ENCODE measurements at places on chromosomes 7 and 10.
A peak's percentile ranks its signal among the peaks of the same experiment; 100 is the strongest.

- DNase-seq, result no peak
These were observed 67.8 kb downstream of the PTEN start for GRCh38 chr10:87930934-87931835.

GRCh38 chr7:75789361-75789924, 17.4 kb upstream of the CCL26 start:
- no peak for DNase-seq

DNA sequence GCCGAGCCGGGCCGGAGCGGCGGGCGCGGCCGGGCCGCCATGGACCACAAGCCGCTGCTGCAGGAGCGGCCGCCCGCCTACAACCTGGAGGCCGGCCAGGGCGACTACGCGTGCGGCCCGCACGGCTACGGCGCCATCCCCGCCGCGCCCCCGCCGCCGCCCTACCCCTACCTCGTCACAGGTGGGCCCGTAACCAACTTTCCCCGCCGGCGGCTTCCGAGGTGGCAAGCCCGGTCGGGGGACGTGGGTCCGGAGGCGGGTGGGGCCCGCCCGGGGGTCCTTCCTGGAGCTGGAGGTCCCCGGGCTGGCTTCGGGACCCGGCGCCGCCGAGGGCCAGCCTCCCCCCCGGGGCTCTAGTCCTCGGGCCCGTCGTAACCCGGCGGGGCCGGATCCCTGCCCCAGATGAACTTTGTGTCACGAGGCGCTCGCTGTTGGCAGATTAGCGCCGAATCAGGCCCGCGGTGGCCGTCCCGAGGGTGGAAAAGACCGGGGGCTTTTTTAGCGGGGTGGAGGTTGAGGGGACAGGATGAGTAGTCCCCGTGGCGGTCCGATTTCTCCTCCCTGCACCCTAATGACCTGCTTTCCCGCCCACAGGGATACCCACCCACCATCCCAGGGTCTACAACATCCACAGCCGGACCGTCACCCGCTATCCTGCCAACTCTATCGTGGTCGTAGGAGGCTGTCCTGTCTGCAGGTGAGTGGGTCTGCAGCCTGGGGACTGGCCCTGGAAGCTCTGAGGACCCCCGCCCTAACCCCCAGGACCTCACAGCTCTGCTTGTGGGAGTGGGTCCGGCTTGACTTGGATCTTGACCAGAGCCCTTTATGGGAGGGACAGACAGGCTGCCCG, 496 bp downstream of the BRI3 start:
- DNase-seq, result peak; percentile 4

GRCh38 chr7:99003419-99003818, 125.1 kb downstream of the TRRAP start:
- no peak for DNase-seq

GRCh38 chr7:26500749-26501352, 209.2 kb downstream of the SNX10 start:
- no peak for DNase-seq

GRCh38 chr7:139749545-139749944, 28.3 kb downstream of the HIPK2 start:
- DNase-seq, result no peak

GRCh38 chr7:66170309-66171231, 34.6 kb upstream of the TPST1 start:
- no peak for DNase-seq

GRCh38 chr7:518630-519483, 789 bp downstream of the PDGFA start:
- no peak for DNase-seq

- no peak for DNase-seq
These were observed 61.6 kb downstream of the PRSS58 start for GRCh38 chr7:142196066-142196840.

GRCh38 chr10:131851346-131851745, 49.5 kb upstream of the PPP2R2D start:
- no peak for DNase-seq

DNA sequence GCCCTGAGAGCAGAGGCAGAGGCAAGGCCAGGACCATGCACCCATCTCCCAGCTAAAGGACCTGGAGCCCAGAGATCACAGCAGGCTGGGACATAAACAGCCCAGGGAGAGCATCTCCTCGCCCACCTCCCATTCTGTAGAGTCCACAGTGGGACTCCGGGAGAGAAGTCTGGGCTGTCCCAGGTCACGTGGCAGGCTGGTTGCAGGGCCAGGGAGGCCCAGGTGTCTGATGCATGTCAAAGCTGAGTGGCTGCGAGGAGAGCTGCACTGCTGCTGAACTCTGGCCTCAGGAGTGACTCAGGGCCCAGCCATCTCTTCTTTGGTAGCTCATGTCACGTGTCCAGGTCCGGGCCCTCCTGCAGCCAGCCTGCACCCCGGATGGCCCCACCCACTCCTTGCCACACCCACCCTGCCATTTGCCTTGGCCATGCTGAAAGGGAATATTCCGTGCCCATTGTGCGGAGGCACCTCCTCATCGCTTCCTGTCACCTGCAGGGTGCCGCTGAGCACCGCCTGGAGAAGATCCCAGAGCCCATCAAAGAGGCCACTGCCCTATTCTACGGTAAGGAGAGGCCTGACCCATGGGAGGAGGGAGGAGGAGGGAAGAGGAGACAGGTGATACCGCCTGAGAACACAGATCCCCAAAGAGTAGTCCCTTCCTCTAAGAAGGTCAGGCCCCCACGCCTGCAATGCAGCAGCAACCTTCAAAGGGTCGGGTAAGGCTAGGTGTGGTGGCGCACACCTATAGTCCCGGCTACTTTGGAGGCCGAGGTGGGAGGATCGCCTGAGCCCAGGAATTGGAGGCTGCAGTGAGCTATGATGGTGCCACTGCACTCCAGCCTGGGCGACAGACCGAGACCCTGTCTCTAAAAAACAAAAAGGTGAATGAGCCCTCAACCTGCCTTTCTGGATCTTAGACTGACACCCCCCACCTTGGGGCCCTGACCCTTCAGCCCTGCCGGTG, 12.6 kb upstream of the SH2B2 start:
- no peak for DNase-seq

DNA sequence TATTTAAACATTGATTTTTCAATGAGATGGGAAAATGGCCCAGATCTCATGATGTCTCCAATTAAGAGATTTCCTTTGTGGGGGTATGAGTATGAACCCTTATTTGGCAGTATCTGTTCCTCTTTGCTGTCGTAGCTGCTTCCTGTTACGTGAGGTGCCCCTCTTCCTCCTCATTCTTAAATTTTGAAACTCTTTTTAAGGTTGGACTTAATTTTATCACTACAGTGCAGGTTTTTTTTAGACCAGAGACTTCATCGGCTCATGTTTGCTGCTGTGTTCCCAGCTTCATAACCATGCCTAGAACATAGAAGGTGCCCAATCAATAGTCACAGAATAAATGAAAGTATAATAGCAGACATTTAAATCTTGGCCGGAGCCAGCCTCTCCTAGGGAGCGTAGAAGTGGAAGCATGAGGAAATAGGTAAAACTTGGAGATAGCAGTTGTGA, 2.4 kb downstream of the MIOS start:
- DNase-seq, result no peak

DNA sequence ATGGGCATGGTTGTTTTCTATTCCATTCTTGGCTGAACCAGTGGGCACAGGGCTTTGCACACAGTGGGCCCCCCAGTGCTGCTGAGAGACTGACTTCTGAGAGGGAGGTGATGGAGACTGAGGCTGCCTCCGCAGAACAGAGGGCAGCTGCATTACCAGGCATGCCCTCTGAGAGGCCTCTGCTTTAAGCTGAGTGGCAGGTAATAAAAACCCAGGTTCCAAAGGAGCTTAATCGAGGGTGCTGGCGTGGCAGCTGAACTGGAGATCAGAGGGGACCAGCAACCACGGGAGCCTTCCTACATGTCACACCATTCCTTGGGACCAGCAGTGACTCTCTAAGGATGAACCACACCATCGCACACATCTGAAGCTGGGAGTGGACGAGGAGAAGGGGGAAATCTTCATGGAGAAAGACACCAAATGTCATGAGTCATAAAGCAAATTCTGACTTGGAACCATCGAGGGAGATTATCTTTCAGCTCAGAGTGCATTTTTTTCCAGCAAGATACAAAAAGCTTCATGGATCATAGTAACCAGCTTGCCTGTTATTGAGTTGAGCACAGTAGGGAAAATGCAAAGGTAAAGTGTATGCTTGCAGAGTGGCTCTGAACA, 24.6 kb downstream of the HIPK2 start:
- no peak for DNase-seq

- DNase-seq, result no peak
These were observed 140.9 kb downstream of the ADCYAP1R1 start for GRCh38 chr7:31192986-31193385.

GRCh38 chr10:23294638-23295247, 49.9 kb downstream of the C10orf67 start:
- DNase-seq, result no peak

GRCh38 chr10:94083662-94084265, 90.0 kb downstream of the PLCE1 start:
- DNase-seq, result no peak

- DNase-seq, result no peak
These were observed 68.1 kb downstream of the CALN1 start for GRCh38 chr7:72343991-72344390.

DNA sequence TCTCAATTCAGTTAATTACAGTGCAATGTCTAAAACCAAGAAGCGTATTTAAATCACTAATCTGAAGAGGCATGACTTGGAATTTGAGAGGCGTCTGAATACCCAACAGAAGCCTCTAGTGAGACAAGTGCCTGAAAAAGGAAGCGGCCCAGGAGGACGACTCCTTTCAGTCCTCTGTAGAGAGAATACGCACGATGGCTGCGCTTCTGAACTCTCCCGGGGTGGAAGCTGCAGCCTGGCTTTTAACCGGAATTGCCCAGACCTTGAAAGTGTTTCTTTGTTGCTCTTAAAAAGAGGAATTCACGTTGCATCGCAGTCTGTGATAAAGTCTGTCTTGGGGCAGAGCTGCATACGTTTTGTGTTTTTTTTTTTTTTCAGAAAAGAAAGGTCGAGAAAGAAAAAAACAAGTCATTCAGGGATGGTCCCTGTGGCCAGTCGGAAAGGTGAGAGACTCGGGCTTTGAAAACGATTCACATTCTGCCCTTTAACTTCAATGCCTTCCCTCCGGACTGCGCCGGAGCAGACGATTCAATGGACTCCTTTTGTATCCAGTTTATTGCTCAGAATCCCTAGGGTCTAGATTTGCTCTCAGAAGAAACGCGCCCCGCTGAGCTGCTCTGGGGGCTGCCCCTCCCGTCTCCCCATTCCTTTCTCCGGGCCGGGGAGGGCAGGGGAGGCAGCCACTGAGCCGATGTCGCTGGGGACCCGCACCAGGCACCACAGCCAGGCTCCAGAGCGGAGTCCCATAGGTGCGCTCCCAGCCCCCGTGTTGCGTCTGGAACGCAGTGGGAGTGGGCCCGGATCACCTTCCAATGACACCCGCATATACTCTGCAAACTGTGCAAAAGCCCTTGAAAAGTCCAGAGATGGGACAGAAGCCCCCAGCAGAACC, 994 bp upstream of the PTF1A start:
- DNase-seq, result no peak

DNA sequence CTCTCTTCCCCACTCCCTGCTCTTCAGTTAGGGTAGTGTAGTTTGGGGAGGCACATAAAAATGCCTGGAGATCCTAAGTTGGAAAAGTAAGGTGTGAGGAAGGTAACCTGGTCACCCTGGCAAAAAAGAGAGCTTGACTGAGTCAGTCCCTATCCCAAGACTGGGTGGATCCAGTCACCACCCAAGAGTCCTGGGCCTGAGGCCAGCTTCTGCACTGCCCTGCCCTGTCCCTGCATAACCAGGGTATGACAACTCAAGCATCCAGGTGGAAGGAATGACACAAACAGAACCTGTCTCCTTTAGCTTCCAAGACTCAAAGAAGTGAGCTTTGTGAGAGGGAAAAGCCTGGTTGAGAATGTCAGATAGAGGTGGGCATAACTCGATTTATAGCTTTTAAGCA, 26.9 kb upstream of the SORBS1 start:
- DNase-seq, result no peak

DNA sequence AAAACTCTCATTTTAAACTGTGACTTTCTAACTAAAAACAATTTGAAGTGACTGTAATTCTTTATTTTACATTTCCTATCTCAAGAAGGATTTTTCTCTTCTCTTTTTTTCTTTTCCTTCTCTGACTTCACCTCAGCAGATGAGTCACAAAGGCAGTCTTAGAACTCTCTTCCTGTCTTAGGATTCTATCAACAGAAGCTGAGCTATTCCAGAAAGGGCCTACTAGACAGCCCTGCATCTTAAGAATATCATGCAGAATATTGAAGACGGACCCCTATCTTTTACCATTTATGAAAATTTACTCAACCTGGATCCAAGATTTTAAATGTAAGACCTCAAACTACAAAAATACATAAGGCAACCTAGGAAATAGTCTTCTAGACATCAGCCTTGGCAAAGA, 365.7 kb upstream of the SEMA3C start:
- no peak for DNase-seq

Measured in activated naive CD8-positive, alpha-beta T cell treated with anti-CD3 and anti-CD28 coated beads, Interleukin-2, amount 50 U/mL, for 16 hours (primary cell).